ENCODE measurements at places on chromosomes 1 and 21.

DNA sequence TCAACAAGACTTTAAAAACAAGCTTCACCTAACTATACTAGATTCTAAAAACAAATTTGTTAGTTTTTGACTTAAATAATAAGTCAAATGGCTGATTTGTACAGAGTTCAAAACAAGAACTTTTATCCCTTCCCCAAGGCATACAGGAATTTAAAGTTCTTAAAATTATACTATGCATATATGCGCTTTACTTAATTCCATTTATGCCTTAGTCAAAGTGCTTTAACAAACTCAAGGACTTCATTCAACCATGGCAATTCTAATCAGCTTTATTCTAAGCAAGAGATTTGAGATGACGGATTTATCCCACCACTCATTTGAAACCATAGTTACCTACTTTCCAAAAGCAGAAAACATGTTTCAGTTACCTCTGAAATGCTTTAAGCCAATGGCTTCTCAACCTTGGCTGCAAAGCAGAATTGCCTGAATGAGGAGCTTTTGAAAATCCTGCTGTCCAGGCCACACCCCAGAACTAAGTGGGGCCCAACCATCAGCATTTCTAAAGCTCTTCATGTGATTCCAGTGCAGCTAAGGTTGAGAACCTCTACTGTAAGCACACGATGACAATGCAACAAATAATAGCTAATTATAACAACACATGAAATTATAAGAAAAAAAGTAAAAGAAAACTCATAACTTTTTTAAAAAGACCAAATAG lies 44.6 kb downstream of the TTLL7 start:
- DNase-seq, result no peak

DNA sequence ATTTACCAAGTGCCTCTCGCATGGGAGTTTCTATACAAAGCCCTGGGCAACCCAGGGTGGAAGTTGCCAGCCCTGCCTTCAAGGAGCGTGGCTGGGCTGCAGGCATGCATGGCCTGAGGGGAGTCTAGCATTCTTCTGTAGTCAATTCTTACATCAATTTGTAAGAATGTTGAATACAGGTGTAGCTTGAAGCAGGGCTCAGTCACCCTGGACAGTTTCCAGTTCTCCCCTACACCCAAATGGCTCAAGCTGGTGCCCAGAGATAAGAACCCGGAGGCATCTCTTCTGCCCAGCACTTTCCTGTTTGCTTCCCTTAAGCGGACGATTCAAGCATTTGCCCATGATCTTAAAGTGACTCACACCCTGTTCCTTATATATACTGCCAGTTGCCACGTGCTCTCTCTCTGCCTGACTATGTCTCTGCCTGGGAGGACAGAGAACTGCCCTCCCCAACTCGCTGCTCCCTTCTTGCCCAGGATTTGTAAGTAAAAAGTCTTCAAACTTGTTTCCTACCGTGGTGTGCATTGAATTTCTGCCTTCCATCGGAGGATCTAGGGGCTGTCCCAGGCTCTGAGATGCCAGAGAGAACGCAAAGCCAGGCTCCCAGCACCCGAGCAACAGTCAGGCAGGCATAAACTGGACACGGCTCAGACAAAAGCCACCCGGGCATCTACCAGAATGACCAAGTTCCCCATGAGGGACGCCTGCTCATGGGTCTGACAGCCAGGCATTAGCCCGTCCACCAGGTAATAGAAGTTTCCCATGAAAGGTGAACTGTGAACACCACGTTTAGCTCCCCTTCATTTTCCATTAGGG lies 50.9 kb upstream of the AJAP1 start:
- DNase-seq, result no peak

- DNase-seq, result no peak
These were observed 3.9 kb downstream of the CD53 start for GRCh38 chr1:110876748-110877341.

- DNase-seq, result no peak
These were observed 923 bp upstream of the IFNGR2 start for GRCh38 chr21:33402001-33402979.

GRCh38 chr1:212670301-212670700 lies 29.3 kb downstream of the BATF3 start:
- DNase-seq, result no peak

GRCh38 chr1:33228935-33229487 lies 27.3 kb upstream of the ZNF362 start:
- no peak for DNase-seq

GRCh38 chr1:51488372-51489050 lies 30.6 kb downstream of the EPS15 start:
- DNase-seq, result no peak

GRCh38 chr1:217053676-217054075 lies 330.4 kb upstream of the ESRRG start:
- DNase-seq, result no peak

GRCh38 chr1:87833166-87833565 lies 504.5 kb downstream of the LMO4 start:
- DNase-seq, result no peak

DNA sequence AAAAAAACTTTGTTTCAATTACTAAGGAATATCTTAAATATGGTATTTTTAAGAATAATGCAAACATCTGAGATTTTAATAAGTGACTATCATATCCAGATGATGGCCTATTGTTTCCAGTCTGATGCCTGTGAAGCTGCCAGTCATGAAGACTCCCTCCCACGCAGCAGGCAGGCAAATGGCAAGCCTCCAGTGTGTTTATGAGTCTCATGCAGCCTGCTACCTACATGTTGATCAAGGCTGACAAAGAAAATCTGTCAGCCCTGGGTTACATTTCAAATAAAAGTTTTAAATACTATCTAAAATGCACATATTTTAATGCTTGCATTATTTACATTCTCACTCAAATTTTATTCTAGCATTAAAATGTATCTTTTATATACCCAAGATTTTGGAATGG lies 137.6 kb upstream of the RNPC3 start:
- DNase-seq, result no peak
